AML-193 (cell line): ENCODE measurements at places on chromosomes 5 and 9.
A peak's percentile ranks its signal among the peaks of the same experiment; 100 is the strongest.

GRCh38 chr9:137678202-137678601 is 59.4 kb downstream of the EHMT1 start:
- DNase-seq = no peak

DNA sequence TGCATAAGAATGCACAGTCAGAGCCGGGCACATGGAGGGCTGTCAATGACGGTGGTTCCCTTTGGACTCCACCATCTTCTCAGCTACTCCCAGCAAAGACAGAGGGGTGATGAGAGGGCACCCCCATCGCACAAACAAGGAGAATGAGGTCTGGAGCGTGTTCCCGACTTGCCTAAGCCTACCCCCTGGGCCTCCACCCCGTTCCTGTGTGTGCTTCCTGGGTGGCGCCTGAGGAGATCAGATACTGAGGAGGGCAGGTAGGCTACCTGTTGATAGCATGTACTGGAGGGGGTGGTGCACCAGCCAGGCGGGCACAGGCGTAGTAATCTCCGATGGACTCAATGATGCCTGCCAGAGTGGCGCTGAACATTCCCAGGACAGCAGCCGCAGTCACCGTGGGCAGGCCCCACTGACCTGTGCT is 4.1 kb downstream of the SLC23A1 start:
- DNase-seq = no peak

- no peak for DNase-seq
These were observed 127.7 kb upstream of the SHB start for GRCh38 chr9:38196714-38197113.

- peak; percentile 92 for DNase-seq
These were observed 207.3 kb downstream of the ARHGAP26 start for GRCh38 chr5:142977363-142978051.

- no peak for DNase-seq
These were observed 121.2 kb downstream of the PHF2 start for GRCh38 chr9:93697352-93698139.

GRCh38 chr5:173012882-173013281 is 29.3 kb downstream of the ATP6V0E1 start:
- DNase-seq = no peak

DNA sequence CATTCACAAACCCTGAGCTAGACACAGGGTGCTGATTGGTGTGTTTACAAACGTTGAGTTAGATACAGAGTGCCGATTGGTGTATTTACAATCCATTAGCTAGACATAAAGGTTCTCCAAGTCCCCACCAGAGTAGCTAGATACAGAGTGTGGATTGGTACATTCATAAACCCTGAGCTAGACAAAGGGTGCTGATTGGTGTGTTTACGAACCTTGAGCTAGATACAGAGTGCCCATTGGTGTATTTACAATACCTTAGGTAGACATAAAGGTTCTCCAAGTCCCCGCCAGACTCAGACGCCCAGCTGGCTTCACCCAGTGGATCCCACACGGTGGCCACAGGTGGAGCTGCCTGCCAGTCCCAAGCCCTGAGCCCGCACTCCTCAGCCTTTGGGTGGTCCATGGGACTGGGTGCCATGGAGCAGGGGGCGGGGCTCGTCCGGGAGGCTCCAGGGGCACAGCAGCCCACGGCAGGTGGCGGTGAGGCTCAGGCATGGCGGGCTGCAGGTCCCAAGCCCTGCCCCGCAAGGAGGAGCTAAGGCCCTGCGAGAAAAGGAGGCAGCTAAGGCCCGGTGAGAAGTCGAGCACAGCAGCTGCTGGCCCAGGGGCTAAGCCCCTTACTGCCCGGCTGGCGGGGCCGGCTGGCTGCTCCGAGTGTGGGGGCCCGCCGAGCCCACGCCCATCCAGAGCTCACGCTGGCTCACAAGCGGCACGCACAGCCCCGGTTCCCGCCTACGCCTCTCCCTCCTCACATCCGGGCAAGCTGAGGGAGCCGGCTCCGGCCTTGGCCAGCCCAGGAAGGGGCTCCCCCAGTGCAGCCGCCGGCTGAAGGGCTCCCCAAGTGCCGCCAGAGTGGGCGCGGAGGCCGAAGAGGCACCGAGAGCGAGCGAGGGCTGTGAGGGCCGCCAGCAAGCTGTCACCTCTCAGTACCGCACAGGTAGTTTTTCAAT is 1039.2 kb upstream of the CDH9 start:
- DNase-seq = no peak

- no peak for DNase-seq
These were observed 36.2 kb downstream of the RIC1 start for GRCh38 chr9:5665059-5665458.

DNA sequence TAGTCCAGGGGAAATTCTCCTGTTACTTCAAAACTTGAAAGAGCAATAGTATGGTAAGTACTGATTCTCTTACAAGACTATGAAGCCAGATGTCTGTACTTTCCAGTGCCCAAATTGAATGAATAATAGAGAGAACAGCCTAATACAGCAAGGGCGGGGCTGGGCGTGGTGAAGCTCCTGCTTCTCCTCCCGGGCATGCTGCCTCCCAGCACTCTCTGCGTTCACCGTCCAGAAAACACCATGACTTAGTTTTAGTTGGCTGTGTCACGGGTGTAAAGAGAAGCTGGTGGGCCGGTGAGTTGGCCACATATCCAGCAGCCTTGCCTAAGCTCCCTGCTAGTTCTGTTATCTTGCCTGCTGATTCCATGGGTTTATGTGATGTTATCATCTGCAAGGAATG is 40.7 kb upstream of the ADAMTS2 start:
- no peak for DNase-seq

DNA sequence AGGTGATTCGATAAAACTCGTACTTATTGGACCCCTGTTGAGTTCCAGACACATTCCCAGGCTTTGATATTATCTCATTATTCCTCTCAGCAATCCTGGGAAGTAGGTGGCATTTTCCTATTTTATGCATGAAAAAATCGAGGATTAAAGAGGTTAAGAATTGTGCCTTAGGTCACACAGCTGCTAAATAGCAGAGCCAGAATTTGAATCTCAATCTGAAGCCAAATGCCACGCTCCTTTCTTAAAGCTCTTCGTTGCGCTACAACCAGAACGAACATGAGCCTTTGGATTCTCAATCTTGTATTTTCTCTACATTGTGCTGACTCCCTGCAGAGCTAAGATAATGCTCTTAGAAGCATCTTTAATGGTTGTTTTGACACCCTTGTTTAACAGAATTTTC is 527.8 kb upstream of the TLE4 start:
- no peak for DNase-seq

DNA sequence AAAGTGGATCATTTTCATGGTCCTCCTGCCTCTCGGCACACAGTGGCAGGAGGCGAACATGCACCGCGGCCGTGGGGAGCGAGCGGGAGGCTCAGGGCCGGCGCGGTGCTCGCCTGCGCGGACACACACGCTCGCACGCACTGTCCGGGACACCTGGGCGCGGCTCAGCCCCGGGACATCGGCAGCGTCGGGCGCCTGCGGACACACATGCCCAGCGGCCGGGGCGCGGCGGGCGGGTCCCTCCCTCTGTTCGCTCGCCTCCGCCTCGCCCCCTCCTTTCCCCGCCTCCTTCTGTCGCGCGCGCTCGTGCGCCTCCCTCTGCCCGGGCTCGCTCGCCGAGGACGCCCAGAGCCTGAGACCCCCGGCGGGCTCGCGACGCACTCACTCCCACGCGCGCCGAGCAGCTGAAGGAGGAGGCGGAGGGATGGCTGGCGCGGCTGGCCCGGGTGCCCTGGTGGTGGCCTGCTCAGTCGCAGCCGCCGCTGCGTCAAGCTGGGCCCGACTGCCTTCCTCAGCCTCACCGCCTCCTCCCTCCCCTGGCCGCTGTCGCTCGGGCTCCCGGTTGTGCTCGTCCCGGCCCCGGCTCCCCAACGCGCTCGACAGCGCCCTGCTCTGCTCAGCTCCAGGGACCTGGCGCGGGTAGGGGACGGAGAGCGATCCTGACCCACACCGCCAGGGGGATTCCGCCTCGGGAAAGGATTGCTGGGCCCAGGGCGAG is at the start of gene FRMD3:
Gene FRMD3, minus strand, starts transcription at position 230 of the 718 bp plus-strand sequence. Its CDS starts 170 bp downstream, at position 60.
- DNase-seq = peak; percentile 45

DNA sequence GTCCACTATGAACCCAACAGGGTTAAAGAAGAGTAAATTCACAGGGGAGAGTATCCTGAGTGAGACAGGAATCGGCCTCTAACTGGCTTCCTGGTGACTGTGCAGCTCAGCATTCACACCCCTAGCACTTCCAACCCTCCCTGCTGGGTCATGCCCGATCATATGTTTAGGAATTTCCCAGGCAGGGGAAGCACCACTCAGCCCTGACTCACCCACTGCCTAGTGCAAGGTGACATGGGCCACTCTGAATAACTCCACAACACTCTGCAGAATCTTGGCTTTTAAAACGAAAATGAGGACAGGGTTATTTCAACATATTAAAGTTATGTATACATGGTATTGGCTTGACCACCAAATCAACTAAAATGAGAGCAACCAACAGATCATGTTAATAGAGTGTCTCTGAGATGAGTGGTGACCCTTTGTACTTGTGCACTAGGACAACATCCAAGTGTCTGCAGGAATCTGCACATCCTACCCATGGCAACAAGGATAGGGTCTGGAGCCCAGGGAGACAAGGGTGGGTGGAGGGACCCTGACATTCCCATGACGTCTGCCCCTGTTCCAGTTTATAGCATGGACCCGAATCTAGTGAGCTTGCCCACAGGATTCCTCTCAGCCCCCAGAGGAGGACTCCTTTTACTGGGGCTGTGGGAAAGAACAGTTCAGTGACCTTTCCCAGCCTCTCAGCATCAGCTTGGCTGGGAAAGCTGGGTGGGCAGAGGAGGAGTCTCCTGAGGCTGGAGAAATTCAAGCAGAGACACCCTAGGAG is 485.8 kb downstream of the SEMA5A start:
- DNase-seq = no peak

DNA sequence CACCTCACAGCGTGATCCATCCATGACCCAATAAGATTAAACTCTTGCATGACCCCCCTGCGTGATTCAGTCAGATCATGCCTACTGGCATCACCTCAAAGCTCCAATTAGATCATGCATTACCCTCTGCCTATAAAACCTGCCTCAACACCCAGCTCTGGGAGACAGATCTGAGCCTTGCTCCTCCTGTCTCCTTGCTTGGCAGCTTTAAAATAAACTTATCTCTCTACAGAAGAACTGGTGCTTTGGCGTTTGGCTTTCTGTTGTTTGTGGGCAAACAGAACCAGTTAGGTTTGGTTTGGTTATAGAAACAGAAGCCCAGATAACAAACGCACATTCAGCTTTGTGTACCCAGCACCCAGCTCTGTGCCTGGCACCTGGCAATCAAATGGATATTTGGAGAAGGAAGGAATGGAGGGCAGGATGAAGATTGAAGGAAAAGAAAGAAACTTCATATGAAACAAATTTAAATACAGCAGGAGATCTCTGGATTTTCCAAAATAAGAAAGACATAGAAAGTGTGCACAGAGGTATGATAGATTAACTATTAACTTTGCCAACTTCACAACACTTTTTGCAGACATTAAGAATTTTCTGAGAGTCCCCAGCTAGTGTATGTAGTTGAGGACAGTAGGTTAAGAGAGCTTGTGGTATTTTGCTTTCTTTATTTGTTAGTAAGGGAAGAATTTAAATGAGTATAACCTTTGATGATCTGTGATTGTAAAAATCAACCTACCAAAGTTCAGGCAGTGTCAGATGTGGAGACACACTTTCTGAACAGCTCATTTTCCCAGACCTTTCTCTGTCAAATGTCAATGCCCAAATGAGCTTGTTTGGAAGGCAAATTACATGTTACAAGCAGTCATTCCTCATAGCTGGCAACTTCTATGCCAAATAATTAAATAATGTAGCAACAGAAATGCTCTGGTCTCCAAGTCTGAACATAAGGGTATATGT is 102.1 kb upstream of the ASTN2 start:
- DNase-seq = no peak

DNA sequence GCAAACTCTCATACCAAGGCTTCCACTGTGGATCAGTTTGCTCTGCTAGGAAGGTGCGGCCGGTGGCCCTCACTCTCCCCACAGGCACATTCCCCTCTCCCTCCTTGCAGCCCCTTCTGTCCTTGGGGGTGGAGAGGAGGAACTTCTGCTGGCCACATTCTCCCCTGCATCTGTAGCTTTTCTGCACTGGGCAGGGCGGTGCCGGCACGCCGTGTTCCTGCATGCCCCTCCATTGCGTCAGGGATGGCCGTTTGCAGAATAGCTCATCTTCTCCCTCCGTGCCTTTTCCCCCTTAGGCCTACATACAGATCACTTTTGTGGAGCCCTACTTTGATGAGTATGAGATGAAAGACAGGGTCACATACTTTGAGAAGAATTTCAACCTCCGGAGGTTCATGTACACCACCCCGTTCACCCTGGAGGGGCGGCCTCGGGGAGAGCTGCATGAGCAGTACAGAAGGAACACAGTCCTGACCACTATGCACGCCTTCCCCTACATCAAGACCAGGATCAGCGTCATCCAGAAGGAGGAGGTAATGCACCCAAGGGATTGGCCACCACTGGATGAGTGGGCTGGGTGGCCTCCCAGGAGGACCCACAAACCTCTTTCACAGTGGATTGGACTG is 231.5 kb downstream of the DOCK8 start:
- no peak for DNase-seq

- no peak for DNase-seq
These were observed 27.8 kb downstream of the UBE2D2 start for GRCh38 chr5:139588962-139589361.

- peak; percentile 40 for DNase-seq
These were observed 15.9 kb upstream of the C5orf47 start for GRCh38 chr5:173972925-173973615.

- DNase-seq = no peak
These were observed 1.0 kb downstream of the IL7R start for GRCh38 chr5:35857606-35858205.

DNA sequence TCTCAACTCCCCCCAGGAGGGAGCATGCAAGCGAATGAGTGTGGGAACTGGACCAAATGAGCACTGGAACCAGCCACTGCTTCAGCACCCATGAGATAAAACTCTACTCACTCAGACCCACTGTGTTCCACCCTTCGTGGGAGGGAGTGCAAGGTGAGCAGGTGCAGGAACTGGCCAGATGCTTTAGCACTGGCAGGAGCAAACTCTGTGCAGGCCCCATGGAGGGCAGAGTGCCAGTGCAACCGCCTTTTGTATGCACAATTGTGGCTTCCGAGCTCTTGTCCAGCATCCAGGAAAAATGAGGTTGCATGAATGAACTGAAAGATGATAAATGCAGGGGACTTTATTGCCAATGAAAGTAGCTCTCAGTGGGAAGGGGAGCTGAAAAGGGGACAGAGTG is 67.4 kb upstream of the CCDC112 start:
- no peak for DNase-seq

DNA sequence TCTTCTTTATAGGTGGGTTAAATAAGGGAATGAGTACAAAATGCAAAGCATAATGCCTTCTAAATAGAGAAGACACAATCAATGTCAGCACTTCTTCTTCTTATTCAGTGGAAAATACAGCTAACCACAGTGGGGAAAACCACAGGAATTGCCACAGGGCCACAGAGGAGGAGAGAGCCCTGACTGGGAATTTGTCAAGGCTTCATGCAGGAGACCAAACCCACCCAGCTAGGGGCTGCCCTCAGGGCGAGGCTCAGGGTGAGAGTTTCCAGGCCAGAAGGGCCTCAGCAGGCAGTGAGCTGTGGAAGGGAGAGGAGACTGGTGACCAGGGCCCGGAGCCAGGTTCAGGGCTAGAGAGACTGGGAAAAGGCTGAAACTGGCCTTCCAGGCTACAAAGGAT is 279.1 kb downstream of the MSX2 start:
- no peak for DNase-seq
